Adipocyte (in vitro differentiated cells): ENCODE measurements at places on chromosomes 1 and 21.

DNA sequence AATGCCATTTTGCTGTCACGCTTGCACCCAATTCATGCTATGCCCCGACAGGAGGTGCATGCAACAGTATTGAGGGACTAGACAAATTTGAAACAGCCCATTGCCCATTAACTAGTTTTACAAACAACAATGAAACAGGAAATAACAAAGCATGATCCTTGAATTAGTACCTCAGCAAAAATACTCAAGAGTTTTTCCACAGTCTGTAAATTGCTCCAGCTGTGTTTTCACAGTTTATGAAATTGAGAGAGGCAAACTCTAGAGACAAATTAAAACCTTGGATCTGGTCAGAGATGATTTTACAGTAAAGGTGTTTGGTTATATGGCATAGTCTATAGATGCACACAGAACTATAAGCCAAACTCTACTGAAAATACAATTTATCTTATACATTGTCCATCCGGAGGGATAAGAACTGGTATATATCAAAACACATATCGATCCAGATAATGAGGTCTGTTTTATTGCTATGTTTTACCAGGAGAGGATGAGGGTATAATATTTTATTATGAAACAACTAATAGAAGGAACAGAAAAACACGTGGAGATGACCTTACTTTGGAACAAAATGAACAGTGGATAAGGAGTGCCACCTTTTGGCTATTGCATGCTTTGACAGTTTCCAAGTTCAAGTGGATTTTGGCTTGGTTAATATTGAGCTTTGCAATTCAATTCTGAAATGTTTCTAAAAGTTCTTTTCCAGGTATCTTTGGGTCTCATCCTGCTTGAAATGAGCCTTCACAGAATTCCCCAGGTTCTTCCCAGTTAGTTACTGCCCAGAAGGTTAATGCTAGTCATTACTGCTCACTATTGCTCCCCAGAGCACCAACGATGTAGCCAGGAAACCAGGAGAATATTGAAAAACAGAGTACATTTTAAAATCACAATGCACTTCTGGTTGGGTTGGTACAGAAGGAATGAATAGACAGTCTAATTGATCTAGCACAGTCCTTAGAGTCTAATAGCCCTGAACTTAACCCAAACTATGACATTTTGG, 45.7 kb downstream of the ZC3H11B start:
- DNase-seq: peak; percentile 81

- DNase-seq: no peak
Observed at GRCh38 chr1:2642131-2642559, 9.3 kb upstream of the MMEL1 start.

- no peak for DNase-seq
Observed at GRCh38 chr1:222916100-222916499, 101.3 kb downstream of the DISP1 start.

- DNase-seq: no peak
Observed at GRCh38 chr1:198943484-198944187, 304.8 kb downstream of the PTPRC start.

DNA sequence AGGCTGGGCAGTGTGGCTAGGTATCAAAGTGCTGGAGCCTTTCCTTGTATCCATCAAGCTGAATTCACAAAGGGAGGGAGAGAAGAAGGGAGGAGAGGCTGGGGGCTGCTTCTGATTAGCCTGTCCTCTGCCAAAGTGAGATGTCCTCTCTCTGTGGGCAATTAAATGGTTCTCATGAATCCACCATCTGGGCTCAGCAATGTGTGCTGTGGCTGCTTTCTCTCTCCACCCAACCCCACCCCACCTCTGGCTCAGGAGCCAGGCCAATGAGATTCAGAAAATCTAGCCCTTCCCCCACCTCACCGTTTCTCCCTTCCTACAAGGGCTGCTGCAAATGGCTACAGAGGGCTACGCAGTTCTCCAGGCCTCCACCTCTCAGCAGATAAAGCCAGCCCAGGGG, 154.6 kb downstream of the TENT5C start:
- no peak for DNase-seq

GRCh38 chr1:76366726-76367125, 292.2 kb downstream of the ST6GALNAC3 start:
- no peak for DNase-seq

DNA sequence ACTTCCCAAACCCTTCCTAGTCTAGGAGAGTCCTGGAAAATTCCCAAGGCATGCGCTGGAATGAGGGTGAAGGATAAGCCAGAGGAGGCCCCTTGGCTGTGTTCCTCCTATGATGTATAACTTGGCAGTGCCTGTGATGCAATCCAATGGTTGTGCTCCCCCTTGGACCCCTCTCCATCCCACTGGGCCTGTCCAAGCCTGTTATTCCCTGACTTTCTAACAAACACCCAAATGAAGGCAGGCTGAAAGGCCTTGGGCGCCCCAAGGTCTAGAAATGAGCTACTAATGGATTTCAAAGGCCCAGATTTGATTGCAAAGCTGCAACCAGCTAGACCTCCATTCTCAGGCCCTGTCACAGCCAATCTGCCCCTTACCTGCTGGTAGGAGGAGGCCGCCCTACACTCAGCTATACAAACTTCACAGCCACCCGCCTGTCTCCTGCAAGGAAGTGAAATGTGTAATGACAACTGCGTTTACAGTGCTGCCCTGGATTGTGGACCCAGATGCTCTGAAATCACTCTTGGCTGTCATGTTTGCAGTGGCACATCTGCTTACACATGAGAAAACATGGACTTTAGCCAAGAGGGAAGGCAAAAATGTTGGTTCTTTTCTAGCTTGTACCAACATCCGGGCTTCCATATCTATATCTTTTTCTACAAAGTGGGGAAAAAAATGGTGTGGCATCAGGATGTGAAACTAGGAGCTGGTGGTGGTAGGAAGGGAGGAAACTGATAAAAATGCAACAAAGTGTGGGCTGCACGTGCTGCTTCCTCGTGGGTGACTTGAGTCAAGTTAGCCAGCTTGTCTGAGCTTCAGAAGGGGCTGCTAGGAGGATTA, 130.4 kb downstream of the TRABD2B start:
- no peak for DNase-seq
